ENCODE measurements at places on chromosomes 1 and 21.
A peak's percentile ranks its signal among the peaks of the same experiment; 100 is the strongest.

DNA sequence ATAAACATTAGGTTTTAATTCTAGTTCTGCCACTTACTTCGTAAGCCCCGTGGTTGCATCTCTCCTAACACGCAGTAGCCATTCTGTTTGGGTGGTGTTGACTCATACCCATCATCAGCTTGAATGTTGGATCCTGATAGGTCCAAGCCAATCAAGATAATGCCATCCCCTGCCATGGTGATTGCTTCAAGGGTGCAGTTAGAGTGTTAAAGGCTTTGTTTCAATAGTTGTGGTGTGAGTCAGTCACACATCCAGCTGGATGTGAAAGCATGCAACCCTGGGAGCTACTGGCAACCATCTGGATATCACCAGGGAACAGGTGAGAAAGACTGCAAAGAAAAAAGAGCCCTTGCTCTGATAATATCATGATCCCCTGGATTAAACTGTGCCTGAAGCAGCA is 69.1 kb downstream of the OMA1 start:
- no peak for DNase-seq

- DNase-seq = no peak
Observed at GRCh38 chr21:17590430-17590829, 22.3 kb downstream of the BTG3 start.

GRCh38 chr1:145937436-145937835 is 10.2 kb upstream of the RBM8A start:
- DNase-seq = no peak

GRCh38 chr1:29575826-29576225 is 339.5 kb downstream of the PTPRU start:
- no peak for DNase-seq

DNA sequence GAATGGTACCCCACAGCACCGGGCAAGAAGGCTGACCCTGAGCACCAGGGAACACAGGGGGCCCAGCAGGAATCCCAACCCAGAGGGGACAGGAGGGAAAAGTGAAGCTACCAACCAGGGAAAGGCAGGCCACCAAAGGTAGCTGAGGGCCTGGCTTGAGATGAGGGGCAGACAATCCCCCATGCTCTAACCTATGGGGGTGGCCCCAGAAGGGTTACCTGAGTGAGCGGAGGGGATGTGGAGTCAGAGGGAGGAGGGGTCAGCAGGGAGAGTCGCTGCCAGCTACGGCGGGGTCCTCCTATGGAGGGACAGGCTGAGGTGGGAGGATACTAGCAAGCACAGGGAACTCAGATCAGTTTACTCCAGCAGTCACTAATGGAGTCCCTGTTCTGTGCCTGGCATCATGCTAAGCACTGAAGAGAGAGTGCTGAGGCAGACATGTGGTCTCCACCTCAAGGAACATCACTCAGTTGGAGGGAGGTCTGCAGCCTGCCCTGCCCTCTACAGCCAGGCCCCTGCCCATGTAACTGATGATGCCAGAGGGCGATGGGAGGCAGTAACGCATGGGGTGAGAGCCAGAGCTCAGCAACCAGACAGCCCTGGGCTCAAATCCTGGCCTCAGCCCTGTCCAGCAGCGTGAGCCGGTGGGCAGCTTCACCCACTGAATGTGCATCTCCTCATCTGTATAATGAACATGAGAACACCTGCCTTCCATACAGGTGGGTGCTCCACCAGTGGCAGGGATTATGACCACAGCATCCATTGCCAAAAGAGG is 21.3 kb downstream of the CYB5RL start:
- DNase-seq = no peak

DNA sequence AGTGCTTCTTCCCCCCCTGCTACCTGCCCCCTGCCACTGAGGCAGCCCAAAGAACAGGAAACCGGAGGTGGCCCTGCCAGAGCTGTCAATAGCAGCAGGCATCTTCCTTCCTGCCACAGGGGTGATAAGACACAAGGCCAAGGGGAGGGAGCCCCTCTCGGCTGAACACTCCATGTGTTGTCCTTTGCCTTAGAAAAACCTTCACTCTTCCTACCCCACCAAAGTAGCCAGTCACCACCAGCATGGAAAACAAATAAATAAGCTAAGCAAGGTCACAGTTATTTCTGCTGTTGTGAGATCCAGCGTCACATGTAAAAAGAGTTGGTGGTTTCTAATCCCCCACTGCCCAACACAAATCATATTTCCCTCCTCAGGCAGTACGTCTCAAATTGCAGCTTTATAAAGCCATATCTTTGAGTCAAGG is 104.8 kb upstream of the DPT start:
- no peak for DNase-seq

GRCh38 chr1:41360074-41360785 is 1.0 kb upstream of the FOXO6 start:
- no peak for DNase-seq

DNA sequence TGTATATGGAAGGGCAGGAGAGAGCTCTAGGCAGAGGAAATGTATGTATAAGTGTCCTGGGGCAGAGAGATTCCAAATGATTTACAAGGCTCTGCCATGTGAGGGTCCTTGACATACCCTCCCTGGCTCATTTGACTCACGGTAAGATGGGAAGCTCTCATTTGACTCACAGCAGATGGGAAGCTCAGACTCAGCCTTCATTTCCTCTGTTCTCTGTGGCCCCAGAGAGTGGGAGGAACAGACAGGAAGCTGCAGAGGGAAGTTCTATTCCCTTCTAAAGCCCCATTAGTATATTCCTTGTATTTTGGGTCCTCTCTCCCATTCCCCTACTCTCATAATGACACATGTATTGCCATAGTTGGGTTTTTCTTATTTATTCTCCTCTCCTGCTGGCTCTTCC is 44.9 kb downstream of the FOXD2 start:
- no peak for DNase-seq

DNA sequence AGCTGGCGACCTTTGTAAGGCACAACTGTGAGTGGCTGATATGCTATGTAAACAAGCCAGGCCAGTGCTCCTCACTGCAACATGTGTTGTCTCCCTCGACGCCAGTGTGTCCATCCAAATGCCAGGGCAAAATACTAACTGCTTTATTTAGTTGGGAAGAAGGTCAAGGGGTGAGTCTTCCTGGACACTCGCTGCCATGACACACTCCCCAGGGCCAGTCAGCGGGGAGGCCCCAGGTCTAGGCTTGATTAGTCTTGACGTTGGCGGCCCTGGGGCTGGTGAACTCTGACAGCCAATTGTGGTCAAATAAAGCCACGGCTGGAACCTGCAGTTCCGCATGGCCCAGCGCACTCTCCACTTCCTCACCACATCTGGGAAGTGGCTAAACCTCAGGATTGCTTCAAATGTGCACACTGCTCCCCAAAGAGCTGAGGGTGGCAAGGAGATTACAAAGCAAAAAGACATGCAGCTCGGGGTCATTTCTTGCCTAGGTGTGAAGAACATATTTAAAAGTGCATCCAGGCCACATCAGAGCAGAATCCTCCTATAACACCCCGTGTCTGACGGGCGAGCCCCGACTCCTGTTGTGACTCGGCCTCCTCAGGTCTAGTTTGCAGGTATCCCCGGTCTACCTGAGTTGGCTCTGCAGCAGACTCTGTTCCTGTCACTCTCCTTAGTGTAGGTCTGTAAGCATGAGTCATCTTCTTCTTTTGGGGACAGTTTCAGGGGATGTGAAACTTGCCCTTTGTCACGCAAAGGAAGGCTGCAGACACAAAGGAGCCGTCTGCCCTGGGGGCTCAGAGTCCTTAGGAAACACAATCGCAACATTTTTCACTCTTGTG is 183.5 kb downstream of the RUNX1 start:
- peak; percentile 60 for DNase-seq

- DNase-seq = no peak
Observed at GRCh38 chr1:210123383-210123782, 109.2 kb upstream of the SERTAD4 start.

- no peak for DNase-seq
Observed at GRCh38 chr1:22212400-22213233, 69.7 kb upstream of the WNT4 start.

GRCh38 chr1:7568901-7569524 is 202.1 kb upstream of the VAMP3 start:
- no peak for DNase-seq
